GM13976 (cell line): ENCODE measurements at places on chromosomes 3 and 15.

GRCh38 chr3:193972832-193973231, 163.1 kb upstream of the HES1 start:
- DNase-seq, result no peak

GRCh38 chr3:76897076-76897475, 142.8 kb upstream of the ROBO2 start:
- no peak for DNase-seq

DNA sequence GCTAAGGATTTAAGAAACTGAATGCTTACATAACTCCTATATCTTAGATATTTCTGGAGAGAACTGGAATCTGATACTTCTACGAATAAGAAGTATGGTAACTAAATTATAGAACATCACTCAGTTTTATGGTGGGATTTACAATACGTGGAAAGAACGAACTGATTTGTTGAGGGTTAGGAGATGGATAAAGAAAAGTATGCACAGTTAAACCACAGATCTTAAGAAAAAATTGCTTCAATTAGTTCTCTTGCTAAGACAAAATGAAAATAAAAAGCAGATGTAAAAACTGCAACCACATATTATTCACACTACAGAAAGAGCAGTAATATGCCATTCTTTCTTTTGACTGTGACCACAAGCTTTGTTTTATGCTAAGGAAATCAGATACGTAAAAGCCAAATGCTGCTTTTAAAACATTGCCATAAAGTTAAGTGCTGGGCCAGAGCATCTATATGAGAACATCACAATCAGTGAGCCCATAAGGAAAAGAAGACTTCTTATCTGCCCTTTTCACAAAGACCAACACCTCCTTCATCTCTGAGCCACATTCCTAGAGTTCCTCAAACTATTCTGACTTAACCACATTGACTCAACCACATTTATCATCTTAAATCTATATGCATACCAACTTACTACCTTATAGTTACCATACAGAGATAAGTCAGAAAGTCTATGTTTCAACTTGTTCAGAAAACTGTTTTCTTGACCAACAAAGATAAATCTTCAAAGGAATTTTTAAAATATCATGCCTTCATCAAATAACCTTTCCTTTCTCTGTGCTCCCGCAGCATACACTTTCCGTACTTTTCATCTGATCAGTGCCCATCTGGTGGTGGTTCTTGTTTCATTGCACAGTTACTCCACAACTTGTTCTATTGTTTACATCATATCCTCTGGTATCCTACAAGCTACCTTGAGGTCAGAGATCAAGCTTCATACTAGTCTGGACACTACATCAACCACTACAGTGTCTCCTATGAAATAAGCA, 61.7 kb downstream of the FSIP1 start:
- no peak for DNase-seq

DNA sequence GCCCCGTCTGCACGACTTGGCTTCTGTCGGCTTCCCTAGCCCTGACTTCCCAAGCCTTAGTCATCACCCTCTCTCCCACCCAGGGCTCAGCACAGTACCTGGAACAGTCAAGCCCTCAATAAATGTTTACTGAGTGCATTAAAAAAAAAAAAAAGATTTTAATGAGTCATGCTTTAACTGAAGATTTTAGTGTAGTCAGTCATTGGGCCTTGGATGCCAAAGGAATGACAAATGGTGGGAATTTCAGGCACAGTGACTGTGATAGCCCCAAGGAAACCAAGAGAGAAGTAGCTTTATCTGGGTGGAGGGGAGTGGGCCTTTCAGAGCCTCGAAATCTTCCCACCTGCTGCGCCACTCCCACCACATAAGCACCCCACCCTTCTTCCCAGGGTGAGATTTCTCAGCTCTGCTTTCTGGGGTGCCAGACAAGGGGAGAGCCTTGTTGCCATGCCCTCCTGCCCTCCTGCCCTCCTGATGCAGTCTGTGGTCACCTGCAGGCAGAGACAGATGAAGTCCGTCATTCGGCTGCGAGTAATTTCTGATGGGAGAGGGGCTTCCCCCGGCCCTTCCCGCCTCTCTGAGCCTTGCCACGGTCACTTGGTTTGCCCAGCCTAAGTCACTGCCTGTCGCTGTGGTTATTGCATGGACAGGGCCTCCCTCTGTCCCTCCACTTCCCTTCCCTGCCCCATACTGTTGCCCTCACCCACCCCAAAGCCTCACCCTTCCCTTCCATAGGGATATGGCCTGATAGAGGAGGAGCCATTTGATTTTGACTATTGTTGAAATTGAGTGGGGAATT, 41.8 kb downstream of the SMAD3 start:
- no peak for DNase-seq

GRCh38 chr15:60424006-60424405, 26.2 kb upstream of the ANXA2 start:
- no peak for DNase-seq

GRCh38 chr3:121895736-121896135, 1.5 kb downstream of the SLC15A2 start:
- no peak for DNase-seq

GRCh38 chr15:85421116-85421925, 40.9 kb downstream of the AKAP13 start:
- DNase-seq, result no peak

- no peak for DNase-seq
These were observed 88.6 kb upstream of the RASGRF1 start for GRCh38 chr15:79179108-79179561.

DNA sequence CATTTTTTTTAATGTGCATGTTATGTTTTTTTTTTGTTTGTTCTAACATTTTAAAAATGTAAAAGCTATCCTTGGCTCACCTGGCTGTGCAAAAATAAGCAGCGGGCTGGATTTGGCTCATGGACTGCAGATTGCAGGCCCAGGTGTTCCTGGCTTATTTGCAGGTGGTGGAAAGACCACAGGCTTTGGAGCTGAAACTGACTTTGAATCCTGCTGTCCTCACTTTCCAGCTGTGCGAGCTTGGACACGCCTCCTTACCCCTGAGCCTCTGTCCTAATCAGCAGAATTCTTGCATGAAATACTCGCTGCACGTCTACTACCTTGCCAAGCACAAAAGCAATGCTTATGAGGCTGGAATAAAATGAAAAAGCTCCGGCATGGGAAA, 188.7 kb upstream of the TPM1 start:
- DNase-seq, result no peak

GRCh38 chr3:102124282-102124681, 275.0 kb downstream of the NFKBIZ start:
- DNase-seq, result no peak

GRCh38 chr15:91549581-91549980, 303.9 kb upstream of the SLCO3A1 start:
- DNase-seq, result no peak

DNA sequence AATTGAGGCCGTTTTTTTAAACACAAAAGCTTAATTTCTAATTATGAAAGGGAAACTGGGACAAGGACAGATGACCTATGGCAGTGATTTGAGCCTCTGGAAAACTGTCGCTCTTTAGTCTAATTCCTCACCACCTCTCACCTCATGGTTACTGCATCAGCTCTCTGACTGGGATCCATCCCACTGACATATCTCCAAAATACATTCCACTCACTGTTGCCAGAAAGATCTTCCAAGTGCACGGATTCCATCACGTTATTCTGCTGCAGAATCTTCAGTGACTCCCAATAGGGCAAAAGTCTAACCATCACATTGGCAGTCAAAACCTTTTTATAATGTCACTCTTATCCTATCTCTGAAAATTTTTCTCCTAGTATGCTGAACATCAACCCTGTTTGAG, 132.3 kb upstream of the MB21D2 start:
- no peak for DNase-seq

GRCh38 chr3:59240666-59241255, 190.9 kb upstream of the CFAP20DC start:
- DNase-seq, result no peak

GRCh38 chr3:69020424-69020823, 6.9 kb upstream of the EOGT start:
- DNase-seq, result no peak

GRCh38 chr3:192918275-192918588, 576 bp upstream of the MB21D2 start:
- DNase-seq, result no peak

GRCh38 chr3:3305841-3306240, 126.3 kb upstream of the CRBN start:
- DNase-seq, result no peak

DNA sequence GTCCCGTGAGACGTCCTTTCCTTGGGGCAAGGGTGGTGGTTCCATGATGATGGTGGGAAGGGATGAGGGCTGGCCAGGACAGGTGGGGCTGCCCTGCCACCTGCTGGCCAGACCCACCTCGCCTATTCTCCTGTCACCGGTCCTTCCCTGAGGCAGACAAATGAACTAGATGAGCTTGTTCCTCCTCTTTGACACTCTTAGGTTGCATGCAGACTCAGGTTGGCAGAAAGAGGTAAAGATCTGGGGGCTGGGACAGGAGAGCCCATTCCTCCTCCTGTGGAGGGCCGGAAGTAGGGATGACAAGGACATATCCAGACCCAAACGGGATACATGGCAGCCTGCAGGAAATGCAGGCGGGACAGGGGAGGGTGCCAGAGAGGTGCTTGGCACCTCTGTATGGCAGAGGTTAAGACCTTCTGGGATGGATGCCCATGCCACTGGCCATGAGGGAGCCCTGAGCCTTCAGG, 38.6 kb downstream of the ACSBG1 start:
- DNase-seq, result peak; percentile 88

- no peak for DNase-seq
These were observed 10.9 kb downstream of the APH1B start for GRCh38 chr15:63288342-63288741.

- DNase-seq, result peak; percentile 29
These were observed 3.1 kb downstream of the HHATL start for GRCh38 chr3:42699511-42699971.

DNA sequence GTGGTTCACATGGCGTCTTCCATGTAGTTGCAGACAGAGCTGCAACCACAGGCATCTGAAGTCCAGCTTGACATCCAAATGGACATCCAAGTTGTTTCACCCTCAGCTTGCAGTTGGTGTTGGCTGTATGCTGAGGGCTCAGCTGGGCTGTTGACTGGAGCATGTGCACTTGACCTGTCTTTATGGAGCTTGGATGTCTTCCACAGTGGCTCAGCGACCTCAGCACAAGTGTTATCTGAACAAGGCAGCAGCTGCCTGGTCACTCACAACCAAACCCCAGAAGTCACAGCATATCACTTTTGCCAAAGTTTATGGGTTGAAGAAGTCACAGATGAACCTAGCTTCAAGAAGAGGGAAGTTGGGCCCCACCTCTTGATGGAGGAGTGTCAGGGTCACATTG, 92.9 kb downstream of the TPRA1 start:
- no peak for DNase-seq

GRCh38 chr3:171986176-171986575, 53.2 kb upstream of the FNDC3B start:
- no peak for DNase-seq

DNA sequence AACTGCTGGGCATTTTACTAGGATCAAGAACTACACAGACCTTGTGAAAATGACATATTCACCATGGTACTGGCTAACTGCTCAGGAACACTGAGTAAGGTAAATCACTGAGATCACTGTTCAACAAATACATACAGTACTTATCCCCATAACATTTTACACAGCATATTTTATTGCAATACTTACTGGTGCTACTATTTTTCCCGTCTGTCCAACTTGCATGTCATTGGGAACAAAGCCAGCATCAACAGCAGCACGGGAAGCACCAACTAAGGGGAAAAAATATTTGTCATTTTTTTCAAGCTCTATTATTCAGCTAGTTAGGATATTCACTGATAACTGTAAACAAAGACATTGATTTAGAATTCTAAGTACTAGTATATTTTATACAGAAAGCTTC, 37.0 kb downstream of the ETFA start:
- DNase-seq, result no peak

DNA sequence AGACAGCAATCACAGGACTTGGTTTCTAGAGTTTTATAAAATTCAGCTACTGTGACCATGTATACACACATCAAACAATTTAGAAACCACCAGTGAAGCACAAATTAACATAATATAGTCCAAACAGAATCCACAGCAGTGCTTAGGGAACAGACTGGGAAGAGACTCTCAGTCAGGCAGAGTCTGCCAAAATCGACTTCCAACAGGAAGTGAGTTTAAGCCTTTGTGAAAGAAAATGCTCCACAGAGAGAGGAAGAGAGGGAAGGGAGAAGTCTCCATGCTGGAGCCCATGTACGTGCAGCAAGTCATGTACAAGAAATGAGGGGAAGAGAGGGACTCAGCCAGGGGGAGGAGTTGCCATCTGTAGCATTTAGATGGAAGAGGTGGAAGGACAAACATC, 172.6 kb downstream of the IL5RA start:
- DNase-seq, result no peak

DNA sequence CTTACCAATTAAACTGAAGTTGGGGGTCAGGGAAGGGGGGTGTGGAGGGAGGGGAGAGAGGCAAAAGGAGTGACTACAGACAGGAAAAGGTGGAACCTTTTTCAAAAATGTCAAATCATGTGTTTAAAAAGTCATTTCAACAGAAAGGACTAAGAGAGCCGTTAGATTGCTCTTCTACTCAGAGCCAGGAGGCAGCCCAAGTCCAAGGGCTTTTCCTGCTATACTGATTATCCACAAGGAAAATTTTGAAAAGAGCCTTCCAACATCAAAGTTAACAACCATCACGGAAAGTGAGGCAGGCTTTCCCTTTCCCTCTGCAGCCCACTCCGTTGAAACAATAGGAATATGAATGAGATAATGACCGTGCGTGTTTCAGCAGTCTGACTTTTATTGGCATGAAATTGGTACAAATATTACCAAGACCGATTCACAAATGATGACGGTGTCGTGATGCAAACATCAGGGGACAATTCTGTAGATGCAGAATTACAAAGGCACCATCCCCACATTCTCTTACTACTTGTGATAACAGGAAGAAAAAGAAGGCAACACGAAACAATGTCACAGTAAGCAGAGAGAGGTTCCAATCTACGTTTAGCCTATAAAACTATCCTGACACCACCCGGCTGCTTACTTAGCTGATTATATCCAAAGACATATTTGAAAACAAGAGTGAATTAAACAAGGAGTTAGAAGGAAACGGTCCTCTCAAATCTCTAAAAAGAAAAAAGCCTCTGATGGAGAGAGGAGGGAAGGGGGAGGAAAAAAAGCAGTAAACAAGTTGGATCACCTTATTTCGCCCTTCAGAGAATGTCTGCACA, 453.7 kb downstream of the FOXP1 start:
- DNase-seq, result no peak

DNA sequence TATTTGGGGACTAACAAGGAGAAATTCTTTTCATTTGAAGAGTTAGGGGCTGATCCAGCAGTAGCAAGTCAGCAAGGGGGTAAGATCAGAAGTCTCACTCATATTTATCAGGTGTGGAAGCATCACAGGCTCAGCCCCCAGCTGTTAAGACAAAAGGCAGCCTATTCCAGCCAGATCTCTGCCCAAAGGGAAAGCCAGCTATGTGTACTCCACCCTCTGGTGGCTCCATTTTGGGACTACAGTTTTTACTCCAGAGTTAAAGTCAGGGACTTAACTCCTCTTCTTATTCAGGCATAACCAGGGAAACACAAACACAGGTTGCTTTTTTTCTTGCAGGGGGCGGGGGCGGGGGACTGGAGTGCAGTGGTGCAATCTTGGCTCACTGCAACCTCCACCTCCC, 19.2 kb downstream of the UBP1 start:
- no peak for DNase-seq
